ENCODE measurements at places on chromosomes 3 and 15.

DNA sequence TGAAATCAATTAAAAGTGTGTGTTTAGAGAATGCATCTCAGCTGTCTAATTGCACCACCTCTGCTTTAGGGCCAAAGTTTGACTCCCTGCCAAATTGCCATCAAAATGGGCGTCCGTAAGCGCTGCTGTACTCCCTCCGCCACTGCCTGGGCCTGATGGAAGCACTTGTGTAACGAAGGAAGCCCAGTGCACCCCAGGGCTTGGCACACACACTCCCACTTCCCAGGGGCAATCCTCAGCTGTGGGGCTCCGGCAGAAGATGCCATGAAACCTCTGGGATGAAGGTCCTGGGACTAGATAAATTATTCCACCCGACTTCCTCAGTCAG lies 137.8 kb downstream of the RORA start:
- DNase-seq = no peak

DNA sequence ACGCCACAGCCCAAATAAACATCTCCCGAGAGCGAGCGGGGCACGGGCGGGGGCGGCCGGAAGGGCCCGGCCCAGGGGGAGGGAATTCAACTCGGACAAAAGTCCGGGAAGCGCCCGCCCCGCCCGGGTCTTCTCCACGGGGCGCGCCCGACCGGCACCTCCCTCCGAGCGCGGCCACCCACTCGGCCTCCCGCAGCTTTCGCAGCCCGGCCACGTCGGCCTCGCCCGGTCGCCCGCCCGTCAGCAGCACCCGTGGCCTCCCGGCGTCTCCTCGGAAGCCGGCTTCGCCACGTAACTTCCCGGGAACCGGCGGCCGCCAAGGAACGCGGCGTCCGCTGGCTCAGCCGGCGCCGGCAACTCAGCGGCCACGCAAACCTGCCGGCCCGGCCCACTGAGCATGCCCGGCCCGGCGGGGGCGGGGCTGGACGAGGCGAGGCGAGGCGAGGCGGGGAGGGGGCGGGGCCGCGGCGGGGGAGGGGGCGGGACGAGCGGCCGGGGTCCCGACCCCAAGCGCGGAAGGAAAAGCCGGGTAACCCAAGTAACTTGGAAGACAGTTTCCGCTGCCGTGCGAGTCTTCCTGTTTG lies at the start of gene TJP1:
Gene TJP1 (minus strand): TSS at position 369 of the 584 bp plus-strand sequence. CDS start 440 bp downstream, outside the sequence.
- DNase-seq = peak; percentile 79

- peak; percentile 86 for DNase-seq
Observed at GRCh38 chr15:49313650-49314049, 109.4 kb upstream of the FGF7 start.

DNA sequence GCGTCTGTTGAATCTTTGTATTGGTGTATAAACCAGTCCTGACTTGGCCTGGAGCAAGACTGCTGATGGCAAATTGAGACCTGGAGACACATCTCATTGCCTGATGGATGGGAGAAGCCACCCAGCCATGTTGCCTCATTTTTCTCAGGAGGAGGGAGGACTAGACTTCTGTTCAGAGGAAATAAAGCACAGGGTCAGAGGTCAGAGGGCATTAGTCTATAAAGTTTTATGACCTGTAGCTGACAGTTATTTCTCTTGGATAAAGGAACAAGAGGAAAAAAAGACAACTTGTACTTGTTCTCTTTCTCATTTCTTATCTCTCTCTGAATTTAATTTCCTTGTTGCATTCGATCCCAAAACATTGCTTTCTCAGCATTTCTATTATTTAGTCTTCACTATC lies 775.9 kb downstream of the SQOR start:
- no peak for DNase-seq

GRCh38 chr3:89072642-89073041 lies 34.8 kb upstream of the EPHA3 start:
- no peak for DNase-seq

- DNase-seq = no peak
Observed at GRCh38 chr3:152960684-152961083, 125.8 kb downstream of the P2RY1 start.

DNA sequence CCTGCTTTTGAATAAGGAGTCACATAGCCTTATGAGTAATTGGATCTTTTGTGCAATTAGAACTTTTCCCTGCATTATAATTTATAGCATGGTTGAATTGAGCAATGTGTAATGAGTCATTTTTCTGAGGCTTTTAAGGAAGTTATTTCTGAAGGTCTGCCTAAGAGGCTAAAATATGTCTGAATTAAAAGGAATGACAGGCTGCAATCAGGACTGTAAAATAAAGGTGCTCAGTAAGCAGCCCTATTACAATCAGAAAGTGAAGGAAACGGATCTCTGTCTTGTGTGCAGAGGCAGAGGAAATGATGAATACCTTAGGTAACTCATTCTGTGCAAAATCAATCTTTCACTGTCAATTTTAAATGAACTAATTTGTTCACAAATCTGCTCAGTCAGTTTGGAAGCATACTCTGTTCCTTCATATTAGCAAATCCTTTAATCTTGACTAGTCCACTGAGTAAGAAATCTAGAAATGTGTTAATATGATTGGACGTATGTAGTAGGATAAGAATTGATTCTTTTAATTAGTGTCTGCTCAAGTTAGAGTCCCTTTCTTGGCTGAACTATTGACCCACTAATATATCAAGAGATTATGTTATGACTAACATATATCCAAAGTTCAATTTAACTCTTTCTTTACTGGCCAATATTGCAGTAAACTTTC lies 290.1 kb downstream of the ZIC1 start:
- DNase-seq = peak; percentile 75

DNA sequence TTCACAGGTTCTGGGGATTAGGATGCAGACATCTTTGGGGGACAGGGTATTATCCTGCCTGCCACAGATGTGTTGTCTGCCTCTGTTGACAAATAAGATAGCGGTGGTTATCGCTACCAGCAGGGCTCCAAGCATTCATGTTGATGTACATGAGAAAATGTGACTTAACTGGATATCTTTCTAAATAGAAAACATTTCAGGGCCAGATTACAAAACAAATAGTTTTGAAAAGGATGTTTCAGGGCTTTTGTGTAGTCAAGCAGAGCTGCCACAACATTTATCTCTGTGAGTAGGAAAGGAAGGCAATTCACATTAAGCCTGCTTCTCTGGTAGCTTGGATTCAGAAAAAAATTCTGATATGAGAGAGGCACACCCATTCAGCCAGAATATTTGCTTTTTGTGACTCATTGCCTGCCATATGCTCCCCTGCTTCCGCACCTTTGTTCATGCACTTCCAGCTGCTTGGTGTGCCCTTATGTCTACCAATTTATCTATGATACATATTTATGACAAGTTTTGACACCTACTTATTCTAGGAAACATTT lies 22.8 kb downstream of the PLS1 start:
- no peak for DNase-seq

DNA sequence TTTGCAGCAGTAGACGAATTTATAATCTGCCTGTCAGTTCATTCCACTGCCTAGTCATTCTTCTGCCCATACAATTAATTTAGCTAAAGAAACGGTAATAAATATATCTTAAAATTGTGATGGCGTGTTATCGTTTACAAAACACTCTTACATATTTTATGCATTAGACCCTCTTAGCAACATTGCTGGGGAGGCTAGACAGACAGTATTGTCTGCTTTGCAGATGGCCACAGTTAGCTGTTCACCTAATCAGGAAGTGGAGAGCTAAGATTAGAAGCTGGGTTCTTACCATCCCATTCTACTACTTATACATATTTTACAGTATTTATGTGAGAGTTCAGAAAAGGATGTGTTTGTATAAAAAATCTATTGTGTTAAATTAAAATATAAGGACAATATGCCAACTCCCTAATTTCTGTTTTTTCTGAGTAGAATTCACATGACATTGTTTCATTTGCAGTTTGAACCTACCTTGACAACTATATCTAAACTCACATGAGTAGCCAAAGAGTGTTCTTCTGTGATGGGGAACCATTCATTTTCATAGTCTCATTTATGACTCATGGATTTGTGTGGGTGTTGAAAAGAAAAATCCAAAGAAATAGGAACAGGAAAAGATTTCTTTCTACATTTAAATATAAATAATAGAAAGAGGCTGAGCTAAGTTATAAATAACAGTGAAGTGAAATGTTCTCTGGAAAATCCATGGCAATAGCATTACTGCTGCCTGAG lies 41.7 kb upstream of the C3orf80 start:
- DNase-seq = no peak

DNA sequence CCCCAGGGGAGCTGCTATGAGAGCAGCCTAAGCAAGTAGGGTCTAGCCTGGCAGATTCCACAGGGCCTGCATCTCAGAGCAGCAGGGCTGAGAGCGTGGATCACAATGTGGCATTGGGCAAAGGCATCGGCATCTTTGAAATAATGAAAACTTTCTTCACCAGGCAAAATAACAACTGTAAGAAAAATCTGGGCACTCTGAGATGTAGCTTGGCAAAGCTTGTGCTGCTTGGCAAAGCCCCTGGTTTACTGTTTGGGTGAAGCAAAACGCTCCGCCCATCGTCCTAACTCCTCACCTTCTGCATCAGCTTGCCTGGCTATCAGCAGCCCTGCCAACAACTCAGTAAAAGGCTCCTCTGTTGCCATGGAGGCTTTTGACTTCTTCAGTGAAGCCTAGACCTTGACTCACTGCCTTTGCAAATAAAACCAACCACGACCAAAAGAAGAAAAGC lies 212.8 kb upstream of the EIF1B start:
- no peak for DNase-seq

Data from EL (cell line).